CD8-positive, alpha-beta T cell (primary cell): ENCODE measurements at places on chromosomes 5 and 9.
A peak's percentile ranks its signal among the peaks of the same experiment; 100 is the strongest.

DNA sequence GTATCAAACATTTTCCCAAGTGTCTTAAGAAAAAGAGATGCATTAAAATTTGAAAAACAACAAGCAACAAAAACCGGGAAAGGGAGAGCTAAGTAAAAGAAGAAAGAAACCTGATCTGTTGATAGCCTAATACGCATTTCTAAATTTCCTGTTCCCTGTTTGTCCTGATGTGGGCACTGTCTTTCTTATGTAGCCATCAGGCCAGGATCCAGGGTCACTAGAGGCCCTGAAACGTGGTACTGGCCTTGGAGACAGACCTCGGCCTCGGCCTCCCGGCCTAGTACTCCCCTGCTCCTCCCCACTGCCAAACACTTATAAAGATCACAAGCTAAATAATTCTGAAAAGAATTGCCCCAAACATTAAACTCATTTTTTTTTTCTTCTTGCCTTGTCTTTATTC, 547.2 kb downstream of the IRX1 start:
- no peak for DNase-seq

- DNase-seq: no peak
These were observed 550 bp upstream of the CKMT2 start for GRCh38 chr5:81232464-81233079.

DNA sequence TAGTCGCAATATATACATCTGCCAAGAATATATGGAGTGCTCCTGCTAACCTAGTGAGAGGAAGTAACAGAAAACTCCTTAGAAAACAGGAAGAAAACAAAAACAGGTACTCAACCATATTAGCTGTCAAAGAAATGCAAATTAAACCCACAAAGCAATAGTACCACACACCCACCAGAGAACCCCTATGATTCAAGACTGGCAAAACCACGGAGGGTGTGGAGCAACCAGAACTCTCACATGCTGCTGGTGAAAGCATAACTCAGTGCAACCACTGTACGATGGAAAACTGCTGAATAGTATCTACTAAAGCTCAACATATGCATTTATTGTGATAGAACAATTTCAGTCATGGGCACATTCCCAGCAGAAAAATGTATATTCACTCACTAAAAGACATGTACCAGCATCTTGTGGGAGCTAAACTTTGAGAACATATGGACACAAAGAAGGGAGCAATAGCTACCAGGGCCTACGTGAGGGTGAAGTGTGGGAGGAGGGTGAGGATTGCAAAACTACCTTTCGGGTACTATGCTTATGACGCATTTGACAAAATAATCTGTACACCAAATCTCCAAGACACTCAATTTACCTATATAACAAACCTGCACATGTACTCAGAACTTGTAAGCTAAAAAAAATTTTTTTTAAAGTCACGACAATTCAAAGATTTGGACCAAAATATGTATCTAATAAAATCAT, 34.0 kb downstream of the PTPN3 start:
- no peak for DNase-seq

GRCh38 chr5:94209774-94210355, 408.5 kb downstream of the KIAA0825 start:
- no peak for DNase-seq

- DNase-seq: no peak
These were observed 65.8 kb upstream of the COL5A1 start for GRCh38 chr9:134575901-134576176.

GRCh38 chr5:143168171-143168741, 235.2 kb downstream of the NR3C1 start:
- no peak for DNase-seq

DNA sequence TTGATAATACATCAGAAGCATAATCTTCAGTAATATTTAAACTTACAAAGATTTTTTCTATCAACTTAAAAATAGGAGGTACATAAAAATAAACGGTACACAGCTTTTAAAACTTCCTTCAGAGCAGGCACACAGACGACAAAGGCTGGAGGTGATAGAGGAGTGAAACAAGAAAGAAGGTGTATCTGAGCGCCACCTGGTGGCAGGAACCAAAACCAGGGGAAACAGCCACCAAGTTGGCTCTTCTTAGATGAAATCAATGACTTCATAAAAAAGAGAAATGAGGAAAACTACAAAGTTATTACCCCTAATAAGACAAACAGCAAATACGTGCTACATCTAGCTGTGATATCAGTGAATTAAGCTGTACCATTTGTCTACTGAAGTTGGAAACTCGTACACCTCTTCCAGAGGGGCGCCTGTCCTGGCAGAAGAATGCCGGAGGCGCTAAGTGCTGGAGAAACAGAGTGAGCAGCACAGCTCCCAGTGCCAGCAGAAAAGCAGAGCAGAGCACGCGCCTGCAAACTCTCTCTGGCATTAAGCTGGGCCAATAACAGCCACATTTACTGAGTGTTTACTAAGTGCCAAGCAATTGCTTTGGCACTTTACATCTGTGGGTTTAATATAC, 85.9 kb downstream of the SETX start:
- DNase-seq: peak; percentile 55

DNA sequence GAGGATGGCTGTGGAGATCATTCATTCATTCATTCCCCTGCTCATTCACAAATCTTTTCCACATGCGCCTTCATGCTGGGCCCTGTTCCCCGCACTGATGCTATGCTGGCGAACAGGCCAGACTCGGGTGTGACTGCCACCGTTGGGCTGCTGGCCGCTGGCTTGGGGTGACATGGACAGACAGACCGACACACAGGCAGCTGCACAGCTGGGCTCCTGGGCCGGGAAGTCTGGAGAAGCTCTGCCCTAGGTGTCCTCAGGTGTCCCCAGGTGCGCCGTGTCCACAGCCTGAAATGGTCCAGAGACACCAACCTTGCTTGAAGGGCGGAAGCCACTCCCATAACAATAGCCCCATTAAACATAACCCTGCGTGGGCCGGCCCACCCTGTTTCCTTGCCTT, 35.0 kb upstream of the BARHL1 start:
- DNase-seq: no peak

GRCh38 chr9:111599092-111599954, at the start of gene PTGR1:
TSS of gene PTGR1 (minus strand) at chr9:111599647. CDS start at chr9:111597422, 2,225 bp downstream.
- peak; percentile 22 for DNase-seq

GRCh38 chr5:176379881-176380280, 8.5 kb downstream of the NOP16 start:
- no peak for DNase-seq

DNA sequence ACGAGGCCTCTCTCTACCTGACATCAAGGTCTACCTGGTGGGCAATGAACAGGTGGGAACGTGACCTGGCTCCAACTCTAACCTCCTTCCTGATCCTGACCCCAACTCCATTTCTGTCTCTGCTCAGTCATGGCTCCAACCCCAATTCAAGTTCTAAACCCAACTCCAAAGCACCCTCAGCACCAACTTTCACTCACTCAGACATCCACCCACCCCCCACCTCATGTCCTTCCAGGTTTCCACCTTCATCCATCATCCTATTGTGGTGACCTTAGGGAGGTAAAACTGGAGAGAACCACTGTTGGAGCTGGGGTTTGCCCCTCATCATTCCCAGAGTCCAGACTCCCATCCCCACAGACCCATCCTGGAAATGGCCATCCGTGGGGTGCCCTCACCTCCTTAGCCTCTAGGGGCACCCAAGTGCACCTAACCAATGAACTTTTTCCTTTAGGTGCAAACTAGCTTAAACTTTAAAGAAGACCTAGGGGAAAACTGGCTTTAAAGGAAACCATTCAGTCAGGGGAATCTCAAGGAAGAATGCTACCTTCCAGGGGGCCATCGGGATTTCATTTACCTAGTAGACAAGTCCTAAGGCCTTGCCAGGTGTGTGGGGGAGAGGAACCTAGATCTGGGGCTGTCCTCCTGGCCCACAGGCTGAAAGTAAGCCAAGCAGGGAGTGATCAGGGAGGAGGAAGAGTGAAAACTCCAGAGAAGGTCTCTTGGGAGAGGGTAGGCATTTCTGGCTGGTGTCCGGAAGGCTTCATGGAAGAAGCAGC, 11.3 kb downstream of the RGS14 start:
- DNase-seq: no peak

DNA sequence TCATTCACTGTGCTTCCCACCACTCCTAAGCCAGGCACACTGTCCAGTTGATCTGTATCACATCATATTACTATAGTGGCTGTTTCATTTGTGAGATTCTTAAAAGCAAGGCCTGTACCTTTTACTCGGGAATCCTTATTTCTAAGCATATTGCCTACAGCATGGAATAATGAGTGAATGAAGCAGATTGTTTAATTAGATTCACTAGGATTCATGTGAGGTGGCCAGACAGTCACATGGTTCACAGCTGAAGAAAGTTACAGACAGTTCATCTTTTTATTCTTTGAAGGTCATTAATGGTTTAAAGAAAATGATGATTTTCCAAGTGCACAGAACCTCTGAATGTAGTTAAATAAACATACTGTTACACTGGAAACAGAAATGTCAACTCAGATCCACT, 24.3 kb upstream of the SEMA6A start:
- DNase-seq: no peak

DNA sequence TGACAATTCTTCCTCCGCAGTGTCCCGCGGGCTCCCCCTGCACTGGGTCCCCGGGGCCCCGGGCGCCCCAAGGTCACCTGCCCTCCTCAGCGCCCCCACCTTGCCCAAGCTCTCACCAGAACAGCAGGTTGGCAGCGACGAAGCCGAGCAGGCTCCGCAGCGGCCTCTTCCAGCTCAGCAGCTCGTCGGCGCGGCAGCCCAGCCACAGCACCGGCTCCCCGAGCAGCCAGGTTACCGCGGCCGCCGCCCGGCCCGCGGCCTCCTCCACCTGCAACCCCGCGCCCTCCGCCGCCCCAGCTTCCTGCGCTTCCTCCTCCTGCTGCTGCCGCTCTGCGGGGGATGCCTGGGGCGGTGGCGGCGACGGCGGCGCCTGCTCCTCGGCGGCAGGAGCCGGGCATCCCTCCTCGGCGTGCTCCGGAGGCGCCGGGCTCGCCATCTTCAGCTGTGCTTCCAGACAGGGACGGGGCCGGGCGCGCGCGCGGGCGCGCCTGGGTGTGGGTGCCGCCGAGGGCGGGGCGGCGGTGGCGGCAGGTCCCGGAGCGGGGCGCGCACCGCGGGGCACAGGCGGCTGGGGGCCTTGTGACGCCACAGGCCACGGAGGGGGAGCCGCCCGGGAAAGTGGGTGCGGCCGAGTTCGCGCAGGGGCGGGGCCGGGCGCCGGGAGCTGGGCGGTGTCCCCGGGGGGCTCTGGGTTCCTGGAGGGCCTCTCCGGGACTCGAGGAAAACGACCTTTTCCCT, at the start of gene RETREG1:
TSS of gene RETREG1 (minus strand) at position 462 of the 738 bp plus-strand sequence. CDS start at position 436, 26 bp downstream.
- DNase-seq: peak; percentile 91

DNA sequence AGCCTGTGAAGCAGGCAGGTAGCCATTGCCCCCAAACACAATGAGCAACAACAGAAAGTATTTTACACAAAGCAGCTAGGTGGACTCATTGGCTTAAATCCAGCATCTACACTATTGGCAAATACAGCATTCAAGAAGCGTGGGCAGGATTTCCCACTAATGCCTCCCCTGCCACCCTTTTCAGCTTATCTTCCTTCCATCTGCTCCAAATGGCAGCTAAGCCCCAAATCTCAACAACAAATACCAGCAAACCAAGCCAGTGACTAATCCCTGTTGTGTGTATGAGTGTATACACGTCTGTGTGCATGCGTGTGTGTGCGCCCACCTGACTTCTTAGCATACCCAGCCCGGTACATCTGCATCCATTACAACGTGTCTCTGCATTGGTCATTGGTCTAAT, 151.2 kb upstream of the WWC1 start:
- no peak for DNase-seq

- DNase-seq: no peak
These were observed 624.6 kb downstream of the BNC2 start for GRCh38 chr9:16245756-16246440.

DNA sequence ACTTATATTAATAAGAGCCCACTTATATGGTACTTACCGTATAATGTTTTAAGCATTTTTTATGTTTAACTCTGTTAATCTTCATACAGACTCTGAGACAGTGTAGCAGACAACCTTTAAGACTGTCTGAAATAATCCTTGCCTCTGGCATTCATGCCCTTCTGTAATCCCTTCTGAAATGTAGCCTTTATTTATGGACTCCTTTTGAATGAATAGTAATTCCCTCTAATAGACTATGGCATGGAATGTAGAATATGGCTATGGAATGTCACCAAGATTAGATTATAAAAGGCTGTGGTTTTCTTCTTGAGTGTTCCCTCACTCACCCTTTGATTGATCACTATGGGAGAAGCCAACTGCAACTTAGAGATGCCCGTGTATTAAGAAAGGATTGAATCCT, 439.4 kb downstream of the SH3GL2 start:
- DNase-seq: no peak

- DNase-seq: no peak
These were observed 113.3 kb upstream of the SLC1A3 start for GRCh38 chr5:36492984-36493654.

DNA sequence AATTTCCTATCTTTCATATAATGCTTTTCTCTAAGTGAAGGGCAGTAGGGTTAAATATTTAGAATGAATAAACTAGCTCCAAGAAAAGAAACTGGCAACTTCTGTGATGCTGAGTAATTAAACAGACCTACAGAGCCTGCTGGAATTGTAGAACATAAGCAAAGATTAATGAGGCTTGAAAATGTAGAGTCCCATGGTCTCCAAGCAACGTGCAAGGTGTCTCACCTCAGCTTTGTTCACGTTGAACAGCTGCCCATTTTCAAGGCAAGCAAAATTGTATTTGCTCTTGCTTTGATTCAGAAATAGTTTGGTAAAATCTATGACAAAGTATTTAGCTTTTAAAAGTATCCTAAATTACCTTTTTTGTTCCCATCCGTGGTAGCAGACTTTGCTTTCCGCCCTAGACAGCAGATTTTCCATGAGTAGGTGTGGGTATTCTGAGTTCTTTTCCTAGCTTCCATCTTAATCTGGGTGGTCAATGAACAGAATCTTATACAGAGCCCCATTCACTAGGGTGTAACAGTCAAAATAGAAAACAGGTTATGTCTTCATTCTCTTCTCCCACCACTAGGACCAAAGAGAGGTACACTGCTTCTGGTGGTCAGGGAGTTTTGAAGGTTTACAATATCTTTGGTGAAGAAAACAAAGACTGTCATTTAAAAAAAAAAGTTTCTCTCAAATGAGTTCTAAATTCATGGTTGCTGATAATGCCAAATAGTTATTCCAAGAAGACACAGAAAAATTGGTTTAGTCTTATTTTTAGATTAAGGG, 52.1 kb upstream of the TYRP1 start:
- DNase-seq: no peak
